Stimulated activated CD4-positive, alpha-beta T cell treated with anti-CD3 and anti-CD28 coated beads, Interleukin-4, amount 100 ng/mL, for 4 hours (primary cell): ENCODE measurements at places on chromosomes 1 and 21.

DNA sequence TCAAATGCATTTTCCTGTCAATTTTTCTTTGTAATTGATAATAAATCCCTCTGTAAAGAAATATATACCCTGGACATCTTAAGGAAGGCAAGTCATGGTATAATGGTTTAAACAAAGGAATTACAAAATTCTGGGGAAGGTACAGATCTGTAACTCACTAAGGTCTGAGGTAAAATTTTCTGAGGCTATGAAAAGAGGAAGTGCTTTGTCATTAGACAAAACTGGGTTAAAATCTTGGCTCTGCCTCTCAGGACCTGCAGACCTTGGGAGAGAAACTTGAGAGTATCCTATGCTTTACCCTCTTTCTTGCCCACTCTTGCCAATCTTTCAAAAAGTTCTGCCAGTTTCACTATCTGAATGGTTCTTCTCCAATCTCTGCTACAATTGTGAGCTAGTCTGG lies 26.8 kb upstream of the BEND5 start:
- DNase-seq: no peak

DNA sequence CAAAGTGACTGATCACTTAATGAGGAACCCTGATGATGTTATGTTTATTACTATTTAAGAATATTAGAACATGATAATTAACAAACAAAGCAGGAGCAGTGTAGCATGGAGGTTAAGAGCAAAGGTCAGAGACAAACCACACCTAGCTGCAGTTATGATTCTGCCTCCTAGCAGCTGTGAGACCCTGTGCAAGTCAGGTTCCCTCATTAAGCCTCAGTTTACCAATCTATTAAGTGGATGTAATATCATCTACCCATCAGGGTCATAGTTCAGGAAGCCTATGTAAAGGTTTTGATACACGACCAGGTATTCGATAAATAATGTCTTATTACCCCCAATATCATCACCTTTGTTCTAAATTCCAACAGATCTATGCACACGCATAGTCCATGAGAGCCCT lies 32.0 kb downstream of the DUSP10 start:
- no peak for DNase-seq

DNA sequence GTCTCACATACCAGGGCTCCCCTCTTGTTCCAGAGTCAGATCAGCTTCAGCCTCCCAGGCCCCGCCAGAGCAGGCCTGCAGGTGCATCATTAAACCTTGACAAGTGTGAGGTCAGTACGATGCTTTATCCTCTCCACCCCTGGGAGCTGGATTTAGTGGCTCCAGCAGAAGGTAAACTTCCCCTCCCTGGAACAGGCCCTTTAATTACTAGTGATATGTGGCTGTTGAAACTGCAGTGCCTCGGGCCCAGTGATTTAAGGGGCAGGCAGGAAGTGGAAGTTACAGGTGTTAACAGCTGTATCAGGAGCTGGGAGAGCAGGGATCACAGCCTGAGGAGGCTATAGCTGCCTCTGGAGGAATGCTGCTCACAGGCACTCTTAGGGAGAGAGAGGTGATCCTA lies 132.4 kb upstream of the KLHDC7A start:
- no peak for DNase-seq

DNA sequence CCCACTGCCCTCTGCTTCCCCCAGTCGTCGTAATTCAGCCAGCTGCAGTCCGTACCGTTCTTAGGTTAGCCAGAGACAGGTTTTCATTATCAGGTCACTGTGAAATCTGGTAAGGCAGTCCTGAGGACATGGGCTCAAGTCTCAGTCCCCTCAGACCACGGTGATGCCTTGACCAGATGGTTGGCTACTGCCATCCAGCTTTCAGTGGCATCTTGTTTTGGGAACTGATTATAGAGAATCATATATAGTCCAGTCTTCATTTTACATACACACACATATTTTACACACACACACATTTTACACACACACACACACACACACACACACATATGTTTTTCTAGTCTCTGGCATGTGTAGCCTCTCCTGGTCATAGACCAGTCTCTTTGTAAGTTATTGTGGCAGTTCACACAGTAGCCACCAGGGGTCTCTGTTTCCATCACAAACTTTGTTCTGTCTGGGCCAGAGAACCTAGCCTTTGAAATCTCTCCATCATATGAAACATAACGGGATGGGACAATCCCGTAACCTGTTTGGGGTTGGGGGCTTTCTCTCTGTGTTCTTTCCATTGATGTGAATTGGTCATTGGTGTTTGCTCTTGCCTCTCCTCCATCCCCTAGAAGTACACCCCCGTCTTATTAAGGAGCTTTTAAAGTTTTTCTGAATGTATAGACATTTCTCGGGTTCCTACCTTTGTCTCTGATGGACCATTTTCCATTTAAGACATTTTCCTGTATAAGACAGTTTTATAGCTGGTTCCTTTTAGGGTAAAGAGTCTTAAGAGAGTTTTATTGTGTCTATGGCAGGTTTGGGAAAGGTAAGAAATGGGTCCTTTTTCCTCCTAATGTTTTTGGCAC lies 8.4 kb upstream of the IKBKE start:
- DNase-seq: peak; percentile 68

GRCh38 chr21:16534408-16535101 lies 804.8 kb downstream of the USP25 start:
- no peak for DNase-seq

GRCh38 chr1:212944229-212944901 lies 6.0 kb upstream of the VASH2 start:
- no peak for DNase-seq

DNA sequence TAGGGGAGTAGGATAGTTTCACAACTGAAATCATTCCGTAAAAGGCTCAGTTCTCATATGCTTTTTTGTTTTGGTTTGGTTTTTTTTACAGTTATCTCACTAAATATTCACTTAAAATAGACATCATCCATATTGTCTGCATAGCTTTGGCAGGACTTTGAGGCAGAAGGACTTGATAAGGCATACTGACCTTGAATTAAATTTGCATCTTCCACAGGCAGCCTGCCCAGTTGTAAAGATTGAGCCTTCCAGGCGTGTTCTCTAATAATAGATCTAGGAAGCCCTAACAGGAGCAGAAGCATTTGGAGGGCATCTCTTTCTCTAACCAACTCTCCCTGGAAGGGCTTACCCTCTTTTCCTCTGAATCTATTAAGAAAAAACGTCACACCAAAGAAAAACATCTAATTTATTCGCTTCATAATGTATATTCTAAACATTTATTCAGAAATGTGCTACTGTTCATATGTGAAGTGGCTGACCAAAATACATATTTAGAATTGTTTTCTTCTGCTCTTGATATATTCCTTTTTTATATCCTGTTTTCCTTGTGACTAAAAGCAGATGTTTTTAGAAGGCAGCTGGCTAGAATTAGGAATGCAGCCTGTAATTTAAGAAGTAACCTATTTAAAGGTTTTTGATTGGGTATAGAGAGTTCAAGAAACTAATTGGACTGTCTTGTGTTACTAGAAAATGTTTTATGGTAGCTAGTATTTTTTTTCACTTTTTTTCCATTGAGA lies 20.2 kb downstream of the DESI2 start:
- DNase-seq: no peak

- no peak for DNase-seq
These were observed 7.3 kb downstream of the CCN1 start for GRCh38 chr1:85587841-85588240.

GRCh38 chr1:210758761-210759160 lies 375.2 kb downstream of the KCNH1 start:
- no peak for DNase-seq

DNA sequence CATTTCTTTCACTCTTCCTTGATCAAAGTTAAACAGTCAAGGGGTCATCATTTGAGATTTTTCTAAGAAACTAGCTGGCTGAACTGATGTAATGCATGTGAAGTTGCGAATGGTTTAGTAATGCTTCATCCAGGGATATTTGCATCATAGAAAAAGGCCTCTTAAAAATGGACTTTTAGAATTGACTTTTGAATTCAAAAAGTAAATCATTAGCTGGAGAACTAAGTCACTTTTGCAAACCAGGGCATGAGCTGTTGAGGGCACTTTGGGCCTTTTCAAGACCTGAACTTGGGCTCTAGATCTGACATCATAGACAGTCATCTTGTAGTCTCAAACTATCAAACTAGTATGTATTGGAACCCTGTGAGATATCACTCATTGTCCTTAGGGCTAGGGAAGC lies 85.0 kb downstream of the GRIK1 start:
- no peak for DNase-seq

- DNase-seq: no peak
These were observed 134.4 kb upstream of the EDN2 start for GRCh38 chr1:41618871-41619270.

- no peak for DNase-seq
These were observed 1.0 kb upstream of the HAO2 start for GRCh38 chr1:119367432-119368124.

DNA sequence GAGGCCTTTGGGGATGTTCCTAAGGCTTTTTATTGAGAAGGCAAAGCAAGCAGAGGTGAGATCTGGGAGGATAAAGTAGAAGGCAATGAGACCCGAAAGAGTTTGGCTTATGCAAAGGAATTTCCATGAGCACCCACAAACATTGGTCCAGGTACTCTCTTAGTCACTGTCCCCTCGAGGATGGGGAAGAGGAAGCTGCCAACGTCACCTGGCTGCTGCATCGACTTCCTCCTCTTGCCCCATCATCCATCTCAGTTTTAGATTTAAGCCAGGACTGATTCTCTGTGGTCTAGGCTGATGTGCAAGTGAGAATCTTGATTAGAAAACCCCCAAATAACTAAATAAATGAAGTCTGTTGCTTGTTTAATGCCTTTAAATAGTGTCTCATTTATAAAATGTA lies 28.7 kb downstream of the RUNX1 start:
- DNase-seq: no peak

- no peak for DNase-seq
These were observed 30.2 kb downstream of the ADARB1 start for GRCh38 chr21:45104560-45104959.

GRCh38 chr21:41133874-41134522 lies 34.0 kb upstream of the BACE2 start:
- DNase-seq: no peak

GRCh38 chr1:17091252-17091651 lies 28.0 kb downstream of the PADI2 start:
- no peak for DNase-seq

- no peak for DNase-seq
These were observed 20.6 kb downstream of the MKNK1 start for GRCh38 chr1:46583494-46583893.

DNA sequence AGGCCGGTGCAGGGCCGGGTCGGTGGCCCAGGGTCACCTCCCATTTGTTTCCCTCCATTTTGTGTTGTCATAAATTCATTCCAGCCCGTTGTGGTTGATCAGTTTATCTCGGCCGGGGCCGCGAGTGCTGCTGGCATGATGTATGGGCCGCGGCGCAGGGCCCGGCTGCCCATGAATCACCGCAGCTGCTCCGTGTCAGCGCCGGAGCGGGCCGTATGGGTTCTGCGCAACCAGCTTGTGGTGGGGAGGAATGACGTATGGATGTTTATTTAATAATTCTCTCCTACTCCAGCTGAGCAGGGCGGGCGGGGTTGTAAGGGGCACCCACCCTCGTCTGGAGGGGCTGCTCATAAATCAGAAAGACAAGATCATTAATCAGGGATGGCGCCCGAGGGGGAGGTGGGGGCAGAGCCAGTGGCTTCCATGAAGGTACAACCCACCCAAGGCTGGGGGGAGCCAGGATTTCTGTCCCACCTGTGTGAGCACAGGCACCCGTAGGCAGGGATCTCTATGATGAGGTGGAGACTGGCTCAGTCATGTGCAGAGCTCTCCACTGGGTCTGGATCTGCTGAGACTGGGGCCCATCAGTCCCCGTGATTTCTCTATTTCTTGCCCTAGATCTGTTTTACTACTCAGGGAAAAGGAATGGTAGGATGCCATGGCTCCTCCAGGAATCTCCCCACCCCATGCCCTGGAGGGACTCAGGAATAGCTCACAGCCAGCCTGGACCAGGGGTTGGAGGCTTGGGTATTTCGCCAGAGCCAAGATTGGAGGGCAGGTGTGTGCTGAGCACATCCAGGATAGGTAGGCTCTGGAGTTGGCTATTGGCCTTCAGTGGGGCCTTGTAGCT lies 27.8 kb downstream of the TMEM53 start:
- DNase-seq: no peak

DNA sequence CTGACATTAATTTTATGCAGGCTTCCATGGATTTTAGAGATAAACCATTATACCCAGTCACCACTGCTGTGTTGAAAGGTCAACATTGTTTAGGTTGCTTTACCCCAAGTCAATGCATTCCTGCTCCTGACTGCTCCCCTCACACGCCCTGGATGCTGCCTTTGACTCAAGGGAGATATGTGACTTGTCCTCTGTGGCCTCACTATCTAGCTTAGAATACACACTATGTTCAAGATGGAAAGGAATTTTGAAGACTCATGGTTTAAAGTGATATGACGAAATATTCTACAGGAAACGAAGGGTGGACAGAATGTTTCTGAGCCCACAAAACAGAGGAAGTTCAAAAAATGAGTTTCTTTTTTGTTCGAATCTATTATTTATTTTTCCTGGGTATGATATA lies 170.4 kb upstream of the NR5A2 start:
- no peak for DNase-seq

DNA sequence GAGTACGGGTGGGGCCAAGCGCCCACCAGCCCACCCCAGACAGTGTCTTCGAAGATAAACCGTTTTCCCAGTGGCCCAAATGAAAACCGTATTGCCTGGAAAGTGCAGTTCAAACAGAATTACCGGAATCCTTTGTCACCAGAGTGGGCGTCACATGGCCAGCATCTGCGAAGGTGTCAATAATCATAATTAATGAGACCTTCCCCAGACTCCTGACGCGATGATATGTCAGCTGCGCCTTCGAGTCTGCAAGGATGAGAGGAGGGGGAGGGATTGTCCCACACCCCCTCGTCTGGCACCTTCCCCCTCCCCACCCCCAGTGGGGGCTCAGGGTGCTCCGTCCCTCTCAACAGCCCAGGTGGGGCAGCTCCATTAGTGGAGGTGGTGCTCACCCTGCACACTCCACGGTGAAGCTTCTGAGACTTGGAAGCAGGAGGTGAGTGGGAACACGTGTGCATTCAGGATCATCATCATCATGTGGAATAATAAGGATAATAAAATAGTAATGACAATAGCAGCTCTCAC lies 215.1 kb downstream of the PTPRU start:
- DNase-seq: no peak

- no peak for DNase-seq
These were observed 17.3 kb downstream of the GBP1 start for GRCh38 chr1:89047734-89048133.

DNA sequence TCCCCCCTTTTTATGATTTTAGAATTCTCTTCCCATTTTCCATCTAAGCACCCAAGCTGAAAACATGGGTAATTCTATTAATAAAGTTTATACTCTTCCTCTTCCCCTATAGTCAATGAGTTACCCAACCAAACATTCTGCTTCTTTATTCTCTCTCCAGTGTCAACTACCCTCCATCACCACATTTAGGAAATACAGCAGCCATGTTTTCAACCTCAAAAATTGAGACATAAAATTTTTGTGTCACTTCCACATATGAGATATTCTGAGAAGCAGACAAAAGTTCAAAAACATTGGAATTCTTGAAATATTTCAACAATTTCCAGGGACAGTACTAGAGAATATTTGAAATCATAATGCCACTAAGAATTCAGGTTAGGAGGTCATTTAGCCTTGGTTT lies 64.8 kb upstream of the ATP1A1 start:
- no peak for DNase-seq

GRCh38 chr1:248818505-248819374 lies 7.0 kb downstream of the SH3BP5L start:
- no peak for DNase-seq

- no peak for DNase-seq
These were observed 3.6 kb upstream of the GNB1 start for GRCh38 chr1:1894354-1895059.
